ENCODE measurements at places on chromosomes 7 and 10.

DNA sequence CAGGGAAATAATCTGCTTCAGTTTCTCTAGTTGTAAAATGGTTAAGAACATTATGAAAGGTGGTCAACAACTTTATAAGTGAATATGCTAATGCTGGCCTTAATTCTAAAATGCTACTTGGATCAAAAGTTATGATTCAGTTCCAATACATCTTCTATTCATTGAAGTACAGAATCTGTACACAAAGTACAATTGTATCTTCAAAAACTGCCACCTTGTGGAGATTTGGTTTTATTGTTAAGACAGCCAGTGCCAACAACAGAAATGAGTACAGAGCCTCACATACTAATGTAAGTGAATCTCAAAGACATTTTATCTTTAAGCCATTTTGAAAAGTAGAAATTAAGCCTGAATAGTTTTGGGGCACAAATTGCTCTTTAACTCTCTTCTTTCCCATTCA, 194.0 kb downstream of the CFTR start:
- no peak for DNase-seq

- DNase-seq, result no peak
These were observed 128.7 kb downstream of the TSPAN12 start for GRCh38 chr7:120729245-120729644.

- no peak for DNase-seq
These were observed 19.7 kb downstream of the DOCK1 start for GRCh38 chr10:126924915-126925300.

- no peak for DNase-seq
These were observed 32.3 kb downstream of the OAT start for GRCh38 chr10:124386186-124387077.

GRCh38 chr10:69338133-69338456, 59.8 kb downstream of the HK1 start:
- DNase-seq, result no peak

GRCh38 chr7:82805527-82805960, 357.1 kb downstream of the PCLO start:
- no peak for DNase-seq

DNA sequence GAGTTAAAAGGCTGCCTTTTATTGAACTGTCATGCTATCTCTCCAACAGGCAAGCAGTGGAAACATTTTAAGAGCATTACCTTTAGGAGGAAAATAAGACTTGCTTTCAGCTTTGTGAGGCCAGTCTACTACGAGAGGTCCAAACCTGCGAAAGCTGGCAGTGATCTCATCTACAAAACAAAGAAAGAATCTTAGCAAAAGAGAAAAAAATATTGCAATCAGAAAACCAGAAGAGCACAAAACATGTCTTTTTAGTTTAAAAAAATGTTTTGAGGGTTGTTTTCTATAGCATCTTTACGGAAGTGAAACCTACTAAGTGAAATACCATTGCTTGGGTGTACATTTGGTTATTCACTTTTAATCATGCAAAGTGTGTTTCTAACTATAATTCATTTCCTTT, 147.9 kb downstream of the CPEB3 start:
- no peak for DNase-seq

- DNase-seq, result no peak
These were observed 181.1 kb downstream of the PRKG1 start for GRCh38 chr10:51255381-51255780.

GRCh38 chr10:99730026-99730425, 1.9 kb downstream of the COX15 start:
- no peak for DNase-seq

GRCh38 chr7:55690-56248, 136.6 kb upstream of the FAM20C start:
- no peak for DNase-seq

DNA sequence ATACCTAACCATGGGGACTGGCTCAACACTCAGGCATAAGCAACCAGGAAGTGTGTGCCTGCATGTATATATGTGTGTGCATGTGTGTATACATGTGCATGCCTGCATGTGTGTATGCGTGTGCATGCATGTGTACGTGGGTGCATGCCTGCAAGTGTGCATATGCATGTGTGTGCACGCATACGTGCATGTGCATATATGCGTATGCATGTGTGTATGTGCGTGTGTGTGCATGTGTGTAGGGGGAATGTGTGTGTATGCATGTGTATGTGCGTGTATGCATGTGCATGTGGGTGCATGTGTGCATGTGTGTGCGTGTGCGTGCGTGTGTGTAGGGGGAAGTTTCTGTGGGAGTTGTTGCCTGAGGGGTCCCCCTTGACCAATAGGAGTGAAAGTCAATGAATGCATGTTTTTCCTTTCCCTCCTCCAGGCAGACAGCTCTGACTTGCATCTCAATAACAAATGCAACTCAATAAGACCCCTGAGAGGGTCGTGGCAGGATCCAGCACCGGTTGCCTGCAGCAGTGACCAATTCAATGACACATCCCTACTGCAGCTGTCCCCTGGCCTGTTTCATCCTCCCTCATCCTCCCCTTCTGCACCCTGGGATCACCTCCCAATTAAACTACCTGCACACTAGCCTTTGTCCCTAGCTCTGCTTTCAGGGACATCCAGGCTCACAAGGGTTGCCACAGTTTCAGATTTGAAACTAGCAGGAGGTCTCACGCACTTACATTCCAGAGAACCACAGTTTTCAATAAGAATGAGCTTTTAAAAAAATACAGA, 27.0 kb upstream of the FZD8 start:
- no peak for DNase-seq

GRCh38 chr10:14010769-14011574, 319.8 kb downstream of the FRMD4A start:
- no peak for DNase-seq

- no peak for DNase-seq
These were observed 90.6 kb downstream of the MTPN start for GRCh38 chr7:135886345-135887132.

DNA sequence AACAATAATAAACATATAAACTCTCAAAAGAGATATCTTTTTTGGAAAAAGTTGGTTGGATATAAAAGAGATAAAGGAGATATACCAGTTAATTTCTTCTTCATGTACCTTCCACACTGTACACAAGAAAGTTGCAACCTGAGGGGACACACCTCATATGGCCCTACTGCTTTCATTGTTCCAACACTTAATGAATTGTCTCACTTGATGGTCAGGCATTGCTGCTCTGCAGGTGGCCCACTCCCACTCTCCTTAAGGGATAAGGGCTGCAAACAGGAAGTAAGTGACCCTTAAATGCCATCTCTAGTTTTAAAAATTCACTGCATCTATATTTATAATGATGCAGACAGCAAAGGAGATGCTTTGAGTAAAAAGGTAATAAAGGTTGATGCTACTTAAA, 152.3 kb downstream of the BTAF1 start:
- no peak for DNase-seq

- DNase-seq, result no peak
These were observed 120.5 kb downstream of the UBE2H start for GRCh38 chr7:129832282-129832681.

DNA sequence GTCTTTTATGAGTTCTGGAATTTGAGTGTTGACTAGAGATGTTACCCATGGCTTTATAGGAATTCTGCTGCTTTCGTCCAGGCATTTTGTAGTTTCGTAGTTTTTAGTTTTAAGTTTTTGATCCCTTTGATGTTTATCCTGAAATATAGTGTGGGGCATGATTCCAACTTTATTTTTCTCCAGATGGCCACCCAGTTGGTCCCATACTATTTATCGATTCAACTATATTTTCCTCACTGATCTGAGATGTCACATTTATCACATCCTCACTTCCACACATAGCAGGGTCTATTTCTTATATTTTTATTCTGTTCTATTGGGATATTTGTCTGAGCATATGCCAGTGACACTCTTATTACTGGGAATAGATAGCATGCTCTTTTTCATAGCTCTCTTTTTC, 33.9 kb downstream of the ADRA2A start:
- no peak for DNase-seq

- DNase-seq, result no peak
These were observed 17.2 kb downstream of the CRHR2 start for GRCh38 chr7:30665043-30665442.

DNA sequence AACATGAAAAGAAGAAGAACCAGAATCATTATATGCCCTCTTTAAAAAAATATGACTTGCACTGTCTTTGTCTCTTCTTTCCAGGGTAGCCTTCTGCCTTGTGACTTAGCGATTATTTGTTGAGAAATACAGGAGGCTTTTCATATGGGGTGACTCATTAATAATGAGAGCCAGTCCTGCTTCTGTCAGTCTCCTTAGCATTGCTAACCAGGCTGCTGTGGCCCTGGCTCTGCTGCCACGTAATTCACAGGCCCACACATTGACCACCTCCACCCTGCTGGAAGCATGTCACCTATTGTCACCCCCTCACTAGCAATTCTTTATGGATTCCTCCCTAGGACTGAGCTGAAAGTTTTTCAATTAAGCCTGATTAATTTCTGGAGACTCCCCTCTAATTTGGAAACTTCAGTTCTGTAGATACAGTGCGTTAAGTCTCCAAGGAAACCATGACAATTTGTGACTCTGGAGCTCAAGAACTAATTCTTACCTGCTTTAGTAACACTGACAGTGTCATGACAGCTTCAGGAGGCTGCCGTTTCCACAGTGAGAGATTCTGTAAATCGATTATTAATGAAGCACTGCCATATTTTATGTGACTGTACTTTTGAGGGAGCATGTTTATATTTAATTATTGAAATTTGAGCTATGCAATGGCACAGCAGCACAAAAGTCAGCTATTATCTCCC, 267.9 kb upstream of the SP8 start:
- no peak for DNase-seq

DNA sequence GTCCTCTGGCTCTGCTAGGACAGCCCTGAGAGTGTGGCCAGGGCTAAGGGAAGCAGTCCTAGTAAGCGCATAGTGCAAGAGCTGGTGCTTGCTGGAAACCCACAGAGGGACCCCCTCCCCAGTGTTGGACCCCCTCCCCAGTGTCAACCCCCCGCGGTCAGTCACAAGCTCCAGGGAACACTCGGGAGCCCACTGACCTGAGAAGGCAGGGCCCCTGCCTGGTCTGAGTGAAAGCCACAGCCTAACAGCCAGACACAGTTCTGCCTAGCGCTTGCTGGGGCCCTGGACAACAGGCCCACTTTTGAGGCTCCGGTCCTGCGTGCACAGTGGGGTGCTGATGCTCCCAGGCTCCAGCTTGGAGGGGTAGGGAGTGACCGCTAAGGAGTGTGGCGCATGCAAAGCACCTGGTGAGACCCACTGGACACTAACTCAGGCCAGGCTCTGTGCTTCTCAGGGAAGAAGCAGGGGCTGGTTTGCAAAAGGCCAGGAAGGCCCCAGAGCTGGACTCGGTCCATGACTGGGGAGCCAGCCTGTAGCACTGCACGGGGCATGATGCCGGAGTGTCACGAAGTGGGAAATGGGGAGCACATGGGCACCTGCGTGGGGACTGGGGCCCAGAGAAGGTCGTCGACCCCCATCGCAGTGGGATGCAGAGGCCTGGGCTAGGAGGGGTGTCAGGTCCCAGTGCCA, 175.8 kb upstream of the PPP2R2D start:
- DNase-seq, result no peak

DNA sequence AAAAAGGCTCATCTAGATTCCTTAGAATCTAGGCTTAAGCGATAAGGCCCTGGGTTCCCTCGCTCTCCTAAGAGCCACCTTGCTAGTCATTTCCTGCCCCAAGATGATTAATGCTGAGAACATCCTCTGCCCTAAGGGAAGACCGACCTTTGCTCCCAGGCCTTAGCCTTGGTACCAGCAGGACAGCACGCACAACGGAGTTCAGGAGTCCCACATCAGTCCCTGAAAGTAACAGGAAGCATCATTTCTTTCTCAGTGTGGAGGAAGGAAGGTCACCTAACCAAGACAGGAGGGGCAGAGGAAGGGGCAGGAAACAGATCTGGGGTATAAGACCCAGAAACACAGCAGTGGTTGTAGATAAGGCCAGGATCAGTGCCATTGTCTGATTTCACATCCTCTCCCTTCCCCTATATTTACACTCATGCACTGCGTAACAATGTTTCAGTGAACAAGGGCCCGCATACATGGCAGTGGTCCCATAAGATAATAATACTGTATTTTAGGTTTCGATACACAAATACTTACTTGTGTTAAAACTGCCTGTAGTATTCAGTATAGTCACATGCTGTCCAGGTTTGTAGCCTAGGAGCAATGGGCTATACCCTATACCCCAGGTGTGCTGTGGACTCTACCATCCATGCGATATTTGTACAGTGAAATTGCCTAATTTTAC, 8.1 kb upstream of the FAM107B start:
- DNase-seq, result no peak

DNA sequence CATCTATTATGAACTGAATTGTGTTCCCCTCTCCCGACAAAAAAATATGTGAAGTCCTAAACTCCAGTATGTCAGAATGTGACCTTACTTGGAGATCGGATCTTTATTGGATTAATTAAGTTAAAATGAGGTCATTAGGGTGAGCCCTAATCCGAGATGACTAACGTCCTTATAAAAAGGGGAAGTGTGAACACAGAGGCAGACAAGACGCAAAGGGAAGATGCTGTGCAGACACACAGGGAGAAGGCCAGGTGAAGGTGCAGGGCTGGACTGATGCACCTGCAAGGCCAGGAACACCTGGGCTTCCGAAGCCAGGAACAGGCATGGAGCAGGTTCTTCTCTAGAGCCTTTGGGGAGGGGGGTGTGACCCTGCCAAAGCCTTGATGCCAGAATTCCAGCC, 187.8 kb downstream of the PARD3 start:
- no peak for DNase-seq

DNA sequence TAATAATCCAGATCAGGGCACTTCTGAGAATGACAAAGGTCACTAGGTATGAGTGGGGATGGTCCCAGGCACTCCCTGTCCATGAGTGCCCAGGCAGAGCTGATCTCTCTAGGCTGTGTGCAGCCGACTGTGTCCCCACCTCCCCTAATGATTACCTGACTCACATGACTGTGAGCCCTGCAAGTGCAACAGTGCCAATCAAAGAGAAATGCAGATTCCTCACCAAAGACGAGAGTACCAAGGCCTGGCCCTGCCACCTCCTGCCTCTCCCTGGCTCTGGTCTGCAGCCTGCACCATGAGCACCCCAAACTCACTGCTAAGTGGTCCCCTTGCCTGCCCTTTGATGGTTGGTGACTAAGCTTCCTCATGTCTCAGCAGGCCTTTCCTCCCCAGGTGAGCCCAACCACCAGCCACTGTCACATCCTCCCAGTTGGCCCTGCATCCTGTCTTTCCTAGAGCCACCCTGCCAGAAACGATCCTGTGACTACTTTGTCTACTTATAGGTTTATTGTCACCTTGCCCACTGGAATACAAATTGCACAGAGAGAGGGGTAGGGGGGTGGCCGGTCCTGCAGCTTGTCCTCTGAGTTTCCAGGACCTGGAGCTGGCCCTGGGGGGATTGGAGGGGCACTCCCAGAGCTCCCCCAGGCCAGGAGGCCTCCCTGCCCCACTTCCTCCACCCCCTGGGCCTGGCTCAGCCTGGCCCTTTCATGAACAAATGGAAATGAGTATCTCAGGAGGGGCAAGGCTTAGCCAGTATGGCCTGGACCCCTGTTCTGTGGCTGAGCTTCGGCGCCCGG, 22.4 kb upstream of the GDF10 start:
- DNase-seq, result no peak

Measured in stimulated activated CD8-positive, alpha-beta memory T cell treated with anti-CD3 and anti-CD28 coated beads, Interleukin-7, amount 100 ng/mL, for 24 hours (primary cell).